ENCODE measurements at places on chromosomes 2 and 18. TPM values are rescaled to one million over a fixed set of nuclear protein-coding genes. Genes with fewer than 3 reads are reported as not detected.
A peak's percentile ranks its signal among the peaks of the same experiment; 100 is the strongest.

- peak; percentile 21 for DNase-seq
Observed at GRCh38 chr2:41137031-41137430, 685.1 kb upstream of the SLC8A1 start.

GRCh38 chr2:12127638-12128037 lies 381.2 kb downstream of the LPIN1 start:
- no peak for DNase-seq

- no peak for DNase-seq
Observed at GRCh38 chr18:76374330-76375281, 120.4 kb downstream of the ZNF516 start.

Gene C1GALT1C1L
- total RNA-seq = 1.2 TPM
